ENCODE measurements at places on chromosomes 13 and 19.

DNA sequence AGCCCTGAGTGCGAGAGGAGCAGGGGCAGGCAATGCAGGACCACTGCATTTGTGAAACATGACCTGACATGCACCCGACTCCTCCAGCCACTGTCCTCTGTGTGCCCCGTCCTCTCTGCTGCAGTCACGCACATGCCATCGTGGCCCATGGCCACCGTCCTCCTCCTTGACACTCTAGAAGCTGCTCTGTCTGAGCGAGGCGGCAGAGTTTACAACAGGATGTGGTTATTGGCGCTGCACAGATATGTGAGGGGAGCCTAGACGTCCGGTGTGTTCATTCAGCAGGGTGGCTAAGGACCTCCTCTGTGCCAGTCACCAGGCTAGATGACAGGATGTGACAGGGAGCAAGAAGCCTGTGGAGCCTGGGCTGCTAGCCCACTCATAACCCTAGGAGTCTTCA is 277.8 kb downstream of the FOXO1 start:
- no peak for DNase-seq

DNA sequence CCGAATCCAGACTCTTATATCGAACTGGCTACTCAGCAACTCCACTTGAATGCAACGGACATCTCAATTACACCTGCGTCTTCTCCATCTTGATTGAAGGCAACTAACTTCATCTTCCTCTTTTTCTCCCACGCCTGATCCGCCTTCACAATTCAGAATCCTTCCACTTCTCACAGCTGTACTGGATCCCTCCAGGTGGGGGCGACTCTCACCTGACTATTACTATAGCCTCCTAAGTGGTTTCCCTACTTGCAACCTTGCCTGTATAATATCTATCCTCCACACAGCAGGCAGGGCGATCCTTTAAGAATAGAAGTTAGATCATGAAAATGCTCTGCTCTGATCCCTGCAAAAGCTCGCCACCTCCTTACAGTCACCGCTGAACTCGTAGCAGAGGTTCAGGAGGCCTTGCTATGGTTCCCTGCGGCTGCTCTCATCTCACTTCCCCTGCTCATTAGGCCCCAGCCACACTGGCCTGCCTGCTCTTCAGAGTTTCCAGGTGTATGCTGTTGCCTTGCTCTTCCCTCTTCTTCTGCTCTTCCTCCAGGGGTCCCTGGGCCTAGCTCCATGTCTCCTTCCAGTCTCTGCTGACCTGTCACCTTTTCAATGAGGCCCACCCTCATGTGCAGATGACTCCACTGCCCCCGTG is 31.9 kb downstream of the RFXAP start:
- peak; percentile 7 for DNase-seq

DNA sequence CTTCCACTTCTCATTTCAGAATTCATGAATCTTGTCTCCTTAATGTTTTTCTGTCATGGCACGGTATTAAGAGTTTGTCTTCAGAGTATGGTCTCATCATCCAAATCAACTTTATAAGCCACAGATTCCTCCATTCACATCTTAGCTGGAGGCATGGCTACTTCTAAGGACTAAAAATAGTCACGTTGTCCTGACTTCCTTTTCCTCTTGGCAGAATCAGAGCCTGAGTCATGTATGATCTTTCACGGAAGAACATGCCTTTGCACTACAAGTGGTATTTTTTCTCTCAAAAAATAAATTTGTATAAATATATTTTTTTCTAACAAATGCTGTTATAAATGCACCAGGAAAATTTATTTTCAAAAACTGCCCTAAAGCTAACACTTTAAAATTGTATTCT is 71.4 kb downstream of the ALOX5AP start:
- DNase-seq, result no peak

- DNase-seq, result peak; percentile 76
Measured at GRCh38 chr13:114043421-114044053, 69.7 kb upstream of the C13orf46 start.

DNA sequence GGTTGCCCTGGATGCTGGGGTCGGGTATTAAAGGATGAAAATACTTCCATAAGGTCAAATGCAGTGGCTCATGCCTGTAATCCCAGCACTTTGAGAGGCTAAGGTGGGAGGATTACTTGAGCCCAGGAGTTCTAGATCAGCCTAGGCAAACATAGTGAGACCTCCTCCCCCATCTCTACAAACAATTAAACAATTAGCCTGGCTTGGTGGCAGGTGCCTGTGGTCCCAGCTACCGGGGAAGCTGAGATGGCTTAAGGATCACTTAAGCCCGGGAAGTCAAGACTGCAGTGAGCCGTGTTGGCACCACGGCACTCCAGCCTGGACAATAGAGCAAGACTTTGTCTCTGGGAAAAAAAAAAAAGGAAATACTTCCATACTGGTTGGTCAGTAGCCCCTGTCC is 1.5 kb downstream of the KLK11 start:
- DNase-seq, result no peak

DNA sequence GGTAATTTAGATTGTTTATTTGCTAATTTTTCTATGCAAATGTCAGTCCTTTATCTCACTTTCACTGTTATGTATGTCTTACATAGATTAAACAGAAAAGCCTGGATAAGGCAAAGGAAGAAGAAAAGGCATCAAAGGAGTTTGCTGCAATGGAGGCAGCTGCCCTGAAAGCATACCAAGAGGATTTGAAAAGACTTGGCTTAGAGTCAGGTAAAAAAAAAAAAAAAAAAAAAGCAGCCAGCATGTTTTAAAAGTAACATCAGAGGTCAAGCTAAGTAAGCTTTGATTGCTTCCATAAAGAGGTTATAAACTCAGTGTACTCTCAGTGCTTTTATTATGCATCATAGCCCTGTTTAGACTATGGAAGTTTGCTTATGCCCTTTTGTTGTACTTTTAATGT is 3.8 kb downstream of the WBP4 start:
- DNase-seq, result no peak

DNA sequence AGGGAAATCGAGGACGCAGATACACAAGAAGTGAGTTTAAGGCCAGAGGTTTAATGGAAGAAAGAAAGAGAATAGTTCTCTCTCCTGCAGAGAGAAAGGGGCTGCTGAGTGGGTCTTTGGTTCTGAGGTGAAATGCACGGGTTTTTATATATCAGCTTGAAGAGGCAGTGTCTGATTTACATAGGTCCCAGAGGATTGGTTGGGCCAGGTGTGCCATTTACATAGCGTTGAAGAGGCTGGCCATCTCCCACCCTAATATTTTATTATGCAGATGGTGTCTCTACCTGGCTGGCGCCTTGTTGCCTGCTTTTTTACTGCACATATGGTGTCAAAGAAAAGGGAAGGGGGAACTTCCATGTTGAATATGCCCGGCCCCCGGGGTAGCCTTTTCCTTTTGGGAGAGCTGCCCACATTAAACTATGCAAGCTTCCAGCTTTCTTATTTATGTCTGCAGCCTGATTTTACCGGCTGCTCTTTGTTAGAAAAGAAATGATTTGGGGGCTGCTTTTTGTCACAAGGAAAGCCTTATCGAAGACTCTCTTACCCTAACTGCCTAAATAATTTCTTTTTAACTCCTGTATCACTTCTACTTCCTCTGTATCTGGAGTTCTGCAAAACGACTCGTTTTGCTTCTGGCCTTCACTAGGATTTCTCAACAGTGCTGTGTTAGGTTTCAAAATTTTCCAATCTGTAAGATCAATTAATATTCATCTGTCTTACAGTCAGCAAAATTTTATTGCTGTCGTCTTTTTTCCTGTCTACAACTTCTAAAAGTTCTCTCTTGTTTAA is 268.5 kb downstream of the B3GLCT start:
- no peak for DNase-seq

DNA sequence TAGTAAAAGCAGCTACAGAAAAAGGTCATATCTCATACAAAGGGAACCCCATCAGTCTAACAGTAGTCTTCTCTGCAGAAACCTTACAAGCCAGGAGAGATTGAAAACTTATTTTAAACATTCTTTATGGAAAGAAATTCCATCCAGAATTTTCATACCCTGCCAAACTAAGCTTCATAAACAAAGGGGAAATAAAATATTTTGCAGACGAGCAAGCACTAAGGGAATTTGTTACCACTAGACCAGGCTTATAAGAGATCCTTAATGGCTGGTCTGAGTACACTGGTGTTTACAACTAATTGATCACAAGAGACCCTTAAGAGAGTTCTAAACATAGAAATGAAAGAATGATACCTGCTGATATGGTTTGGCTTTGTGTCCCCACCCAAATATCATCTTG is 128.6 kb upstream of the TNFSF11 start:
- DNase-seq, result no peak

GRCh38 chr19:49690656-49691242 is at the start of gene CPT1C:
TSS of gene CPT1C (plus strand) at chr19:49691116. CDS start at chr19:49692253, 1,137 bp downstream.
- DNase-seq, result peak; percentile 89

DNA sequence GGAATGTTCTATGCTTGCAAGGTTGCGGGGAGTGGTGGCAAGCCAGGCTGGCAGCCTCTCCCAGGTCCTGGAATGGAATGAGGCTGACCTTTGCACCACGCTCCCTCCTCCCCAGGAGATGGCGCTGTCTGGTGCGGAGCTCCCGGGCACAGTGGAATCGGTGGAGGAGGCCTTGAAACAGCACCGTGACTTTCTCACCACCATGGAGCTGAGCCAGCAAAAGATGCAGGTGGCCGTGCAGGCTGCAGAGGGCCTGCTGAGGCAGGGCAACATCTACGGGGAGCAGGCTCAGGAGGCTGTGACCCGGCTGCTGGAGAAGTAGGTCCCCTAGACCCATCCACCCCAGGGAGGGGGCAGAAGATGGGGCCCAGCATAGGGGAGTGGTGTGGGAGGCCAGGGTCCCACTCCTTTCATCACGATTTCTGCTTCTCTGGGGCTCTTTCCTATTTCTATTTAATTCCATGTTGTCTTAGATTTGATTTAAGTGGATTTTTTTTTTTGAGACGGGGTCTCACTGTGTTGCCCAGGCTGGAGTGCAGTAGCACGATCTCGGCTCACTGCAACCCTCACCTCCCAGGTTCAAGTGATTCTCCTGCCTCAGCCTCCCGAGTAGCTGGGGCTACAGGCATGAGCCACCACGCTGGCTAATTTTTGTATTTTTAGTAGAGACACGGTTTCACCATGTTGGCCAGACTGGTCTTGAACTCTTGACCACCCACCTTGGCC is 53.2 kb upstream of the SHKBP1 start:
- peak; percentile 41 for DNase-seq

GRCh38 chr13:107866032-107866940 is 349.1 kb downstream of the LIG4 start:
- DNase-seq, result peak; percentile 85

Measured in NCI-H1092 treated with DMSO at 0.1 percent for 48 hours (cell line).